GM23338 (cell line): ENCODE measurements at places on chromosomes 7 and 10.

GRCh38 chr10:62620491-62620890 is 184.0 kb upstream of the ADO start:
- DNase-seq: no peak

DNA sequence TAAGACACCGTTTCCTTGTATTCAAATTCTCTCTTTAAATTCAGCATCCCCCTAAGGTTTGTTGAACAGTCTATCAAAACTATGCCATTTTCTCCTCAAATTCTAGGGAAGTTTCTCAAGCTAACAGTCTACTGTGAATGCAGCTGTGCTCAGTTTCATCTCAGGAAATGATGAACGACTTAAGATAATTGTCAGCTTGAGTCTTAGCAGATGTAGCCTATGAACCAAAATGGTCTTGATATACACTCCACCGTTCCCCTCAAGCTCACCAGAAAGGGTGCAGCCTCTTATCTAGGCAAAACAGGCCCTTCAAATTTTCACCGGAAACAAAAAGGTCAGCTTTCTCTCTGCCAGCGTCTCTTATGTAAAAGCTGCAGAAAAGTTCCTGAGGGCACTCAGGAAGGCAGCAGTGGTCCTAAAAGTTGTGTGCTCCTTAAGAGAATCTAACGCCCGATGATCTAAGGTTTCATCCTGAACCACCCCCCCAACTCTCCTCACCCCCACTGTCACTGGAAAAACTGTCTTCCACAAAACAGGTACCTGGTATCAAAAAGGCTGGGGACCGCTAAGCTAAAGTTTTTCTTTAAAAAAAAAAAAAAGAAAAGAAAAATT is 2.1 kb downstream of the DNAJC9 start:
- no peak for DNase-seq

GRCh38 chr7:127890726-127891125 is 140.5 kb downstream of the LRRC4 start:
- DNase-seq: no peak

- DNase-seq: no peak
Measured at GRCh38 chr10:88027570-88027969, 164.1 kb downstream of the PTEN start.

DNA sequence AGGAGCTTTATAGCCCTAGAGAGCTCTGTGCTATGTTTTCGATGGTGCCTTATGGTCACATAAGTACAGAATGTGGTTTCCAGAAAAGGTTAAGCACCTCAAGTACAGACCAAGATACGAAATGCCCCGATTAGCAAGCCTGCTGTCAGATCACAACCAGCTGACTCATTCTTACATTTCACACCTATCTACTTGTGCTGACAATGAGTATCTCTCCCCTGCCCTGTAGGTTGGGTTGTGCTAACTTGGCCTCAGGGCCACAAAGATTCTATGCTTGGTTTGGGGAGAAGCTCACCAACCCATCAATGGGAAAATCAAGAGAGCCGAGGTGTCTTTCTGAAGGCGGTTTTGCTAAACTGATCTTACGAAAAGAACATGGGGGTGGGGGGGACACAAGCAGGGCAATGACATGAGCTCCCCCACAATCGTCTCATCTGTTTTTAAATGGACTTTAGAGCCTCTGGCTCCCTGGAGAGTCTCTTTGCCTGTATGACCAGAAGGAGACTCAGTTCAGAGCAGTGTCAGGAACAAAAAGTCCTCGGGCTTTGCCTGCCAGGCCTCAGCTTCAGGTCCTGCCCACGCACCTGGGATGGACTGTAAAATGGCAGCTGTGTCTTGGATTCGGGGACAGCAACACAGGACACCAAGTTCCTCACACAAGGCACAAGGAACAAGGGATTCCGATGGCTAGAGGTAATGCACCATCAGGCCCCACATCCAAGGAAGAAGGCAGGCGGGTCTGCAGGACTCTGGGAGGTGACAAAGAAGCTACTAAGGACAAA is 55.1 kb downstream of the FAM53B start:
- no peak for DNase-seq

DNA sequence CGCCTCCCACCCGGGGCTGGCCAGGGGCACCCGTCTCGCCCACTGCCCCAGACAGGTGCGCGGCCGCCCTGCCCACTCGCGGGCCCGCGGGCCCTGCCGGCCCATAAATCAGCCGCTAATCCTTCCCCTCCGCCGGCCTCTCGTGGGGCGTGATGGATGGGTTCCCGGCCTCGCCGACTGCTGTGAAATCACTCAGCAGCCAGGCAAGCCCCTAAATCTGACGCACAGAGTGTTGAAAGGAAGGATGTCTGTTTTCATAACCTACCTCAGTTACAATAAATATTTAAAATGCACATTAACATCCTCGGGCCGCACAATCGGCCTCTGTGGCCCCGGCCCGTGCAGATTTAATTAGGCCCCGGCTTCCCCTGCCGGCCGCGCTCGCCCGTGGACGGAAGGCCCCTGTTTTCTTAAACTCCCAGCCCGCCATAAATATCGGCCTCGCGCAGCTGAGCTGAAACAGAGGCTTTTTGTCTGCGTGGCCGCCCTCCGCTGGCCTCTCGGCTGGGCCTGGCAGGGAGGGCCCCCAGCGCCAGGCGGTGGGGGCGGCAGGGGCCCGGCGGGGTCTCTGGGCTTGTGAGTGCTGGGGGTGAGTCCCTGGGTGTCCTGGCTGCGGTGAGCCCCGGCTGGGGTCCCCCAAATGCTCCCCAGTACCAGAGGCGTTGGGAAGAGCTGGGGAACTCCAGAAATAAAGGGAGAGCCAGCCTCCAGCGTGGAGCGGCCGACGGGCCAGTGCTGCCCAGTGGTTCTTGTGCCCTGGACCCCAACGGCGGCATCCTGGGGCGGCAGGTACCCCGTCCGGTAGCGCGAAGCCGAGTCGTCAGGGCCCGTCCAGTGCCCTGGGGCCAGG is 90.7 kb downstream of the UNCX start:
- no peak for DNase-seq

GRCh38 chr10:49622426-49623425 is 8.9 kb downstream of the CHAT start:
- no peak for DNase-seq

GRCh38 chr7:95520136-95520535 is 34.4 kb downstream of the ASB4 start:
- no peak for DNase-seq

DNA sequence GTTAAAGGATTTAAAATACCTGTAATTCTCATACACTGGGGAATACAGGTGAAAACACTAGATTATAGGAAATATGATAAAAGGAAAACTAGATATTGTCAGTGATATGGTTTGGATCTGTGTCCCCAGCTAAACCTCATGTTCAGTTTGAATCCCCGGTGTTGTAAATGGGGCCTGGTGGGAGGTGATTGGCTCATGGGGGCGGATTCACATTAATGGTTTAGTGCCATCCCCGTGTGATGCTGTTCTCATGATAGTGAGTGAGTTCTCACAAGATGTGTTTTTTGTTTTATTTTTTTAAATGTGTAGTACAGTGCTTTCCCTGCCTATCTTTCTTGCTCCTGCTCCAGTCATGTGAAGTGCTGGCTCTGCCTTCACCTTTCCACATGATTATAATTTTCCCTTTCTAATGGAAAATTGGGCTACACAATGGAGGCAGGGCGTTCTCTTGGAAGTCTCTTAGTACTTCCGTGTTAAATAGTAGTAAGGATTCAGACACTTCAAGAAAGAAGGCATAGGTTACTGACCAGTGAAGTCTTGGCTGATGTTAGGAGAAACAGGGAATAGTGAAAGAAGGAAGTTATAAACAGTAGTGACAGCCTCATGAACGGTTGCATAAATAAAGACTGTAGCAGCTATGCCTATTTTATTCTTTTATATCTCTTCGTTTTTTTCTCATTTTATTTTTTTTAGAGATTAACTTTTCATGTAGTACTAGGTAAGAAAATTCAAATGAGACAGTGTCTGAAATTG is 386.4 kb downstream of the SUGCT start:
- DNase-seq: no peak

DNA sequence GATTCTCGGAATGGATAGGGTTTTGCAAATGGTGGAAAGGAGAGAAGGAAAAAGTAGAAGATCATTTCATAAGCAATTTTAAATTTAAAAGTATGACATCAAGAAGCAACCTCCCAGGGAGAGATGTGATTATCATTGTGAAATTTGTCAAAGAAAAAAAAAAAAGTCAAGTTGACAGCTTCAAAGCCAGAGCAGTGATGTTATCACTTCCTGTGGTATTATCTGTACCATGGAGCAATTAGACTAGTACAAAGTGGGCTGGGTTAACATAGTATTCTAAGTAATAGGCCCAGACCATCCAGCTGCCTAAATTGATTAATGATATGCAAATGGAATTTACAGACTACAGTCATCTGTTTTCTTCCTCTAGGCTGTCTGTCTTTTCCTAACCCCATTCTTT is 84.0 kb upstream of the NPY start:
- DNase-seq: no peak

GRCh38 chr10:130025326-130025725 is 61.3 kb upstream of the EBF3 start:
- no peak for DNase-seq

DNA sequence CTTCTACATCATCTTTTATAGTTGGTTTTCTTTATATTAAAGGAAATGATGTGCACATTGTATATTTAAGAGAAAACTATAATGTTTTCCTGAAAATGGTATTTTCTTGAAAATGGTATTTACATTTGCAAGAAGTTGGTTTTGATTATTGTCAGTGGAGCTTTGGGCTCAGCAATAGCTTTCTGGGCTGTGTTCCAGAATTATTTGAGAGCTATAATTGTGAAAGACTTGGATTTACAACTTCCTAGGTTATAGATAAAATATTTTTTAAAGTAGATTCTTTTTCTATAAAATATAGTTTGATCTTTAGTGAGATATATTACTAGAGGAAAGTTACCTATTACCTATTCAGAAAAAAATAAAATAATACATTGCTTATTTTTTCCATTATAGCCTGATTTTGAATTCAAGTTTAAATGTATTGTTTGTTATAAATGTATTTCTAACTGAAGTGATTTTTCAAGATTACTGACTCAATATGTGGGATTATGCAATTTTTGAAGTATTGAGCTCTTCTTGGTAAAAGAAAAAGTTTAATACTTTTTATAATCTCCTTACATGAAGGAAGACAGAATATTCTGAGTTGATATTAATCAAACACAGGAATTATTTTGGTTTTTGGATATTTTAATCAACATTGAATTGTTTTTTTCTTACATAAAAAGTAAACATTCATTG is 20.2 kb downstream of the GNAI1 start:
- DNase-seq: no peak

DNA sequence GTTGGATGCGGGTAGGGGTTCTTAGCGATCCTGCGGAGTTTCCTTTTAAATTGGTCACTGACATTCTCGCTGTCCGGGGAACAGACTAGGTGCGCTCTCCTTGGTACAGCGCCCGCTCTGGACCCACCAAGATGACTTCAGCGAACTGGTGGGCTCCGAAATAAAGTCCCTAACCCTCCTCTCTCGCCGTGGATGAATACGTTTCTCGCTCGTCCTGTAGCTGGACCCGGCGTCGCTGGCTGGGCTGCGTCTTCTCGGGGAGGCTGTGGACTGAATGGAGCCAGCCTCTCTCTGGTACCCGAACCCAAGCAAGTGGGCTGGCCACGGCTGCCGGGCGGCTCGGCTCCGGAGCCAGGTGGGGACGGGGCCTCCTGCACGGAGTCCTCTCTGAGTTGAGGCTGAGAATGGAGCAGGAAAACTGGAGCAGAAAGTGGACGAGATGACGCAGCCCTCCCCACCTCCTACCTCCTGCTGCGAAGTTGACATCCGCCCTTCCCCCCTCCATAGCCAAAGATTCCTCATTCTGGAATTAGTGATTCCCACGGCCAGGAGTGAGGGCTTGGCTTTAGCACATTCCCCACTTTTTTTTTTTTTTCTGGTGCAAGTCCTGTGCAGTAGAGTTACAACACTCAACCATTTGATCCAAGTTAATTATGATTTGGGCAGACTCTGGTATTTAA is 1.5 kb downstream of the UNC5B start:
- DNase-seq: peak; percentile 79

DNA sequence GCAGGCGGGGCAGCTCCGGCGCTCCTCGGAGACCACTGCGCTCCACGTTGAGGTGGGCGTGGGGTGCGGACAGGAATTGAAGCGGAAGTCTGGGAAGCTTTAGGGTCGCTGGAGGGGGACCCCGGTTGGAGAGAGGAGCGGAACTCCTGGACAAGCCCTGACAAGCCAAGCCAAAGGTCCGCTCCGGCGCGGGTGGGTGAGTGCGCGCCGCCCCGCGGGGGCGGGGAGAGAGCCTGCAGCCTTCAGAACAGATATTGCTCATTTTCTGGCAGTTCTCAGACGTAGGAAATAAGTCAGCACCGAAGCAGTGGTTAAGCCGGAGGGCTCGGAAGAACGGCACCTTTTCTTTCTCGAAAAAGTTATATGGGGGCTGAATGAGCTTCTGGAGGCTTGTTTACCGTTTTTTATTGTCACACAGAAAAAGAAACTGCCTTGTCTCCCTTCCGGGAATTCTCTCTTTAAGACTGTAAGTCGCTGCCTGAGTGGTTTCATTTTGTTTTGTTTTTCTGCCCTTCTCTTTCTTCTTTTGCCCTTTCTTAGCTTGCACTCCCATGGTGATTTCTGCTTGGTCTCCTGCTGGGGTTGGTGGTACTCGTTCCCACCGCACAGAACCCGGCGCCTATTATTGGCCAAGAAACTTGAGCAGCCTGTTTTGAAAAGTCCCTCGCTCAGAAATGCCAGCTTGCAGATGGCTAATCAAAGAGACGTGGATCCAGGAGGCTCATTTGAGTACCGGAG is 732 bp downstream of the FAS start:
- DNase-seq: peak; percentile 74

DNA sequence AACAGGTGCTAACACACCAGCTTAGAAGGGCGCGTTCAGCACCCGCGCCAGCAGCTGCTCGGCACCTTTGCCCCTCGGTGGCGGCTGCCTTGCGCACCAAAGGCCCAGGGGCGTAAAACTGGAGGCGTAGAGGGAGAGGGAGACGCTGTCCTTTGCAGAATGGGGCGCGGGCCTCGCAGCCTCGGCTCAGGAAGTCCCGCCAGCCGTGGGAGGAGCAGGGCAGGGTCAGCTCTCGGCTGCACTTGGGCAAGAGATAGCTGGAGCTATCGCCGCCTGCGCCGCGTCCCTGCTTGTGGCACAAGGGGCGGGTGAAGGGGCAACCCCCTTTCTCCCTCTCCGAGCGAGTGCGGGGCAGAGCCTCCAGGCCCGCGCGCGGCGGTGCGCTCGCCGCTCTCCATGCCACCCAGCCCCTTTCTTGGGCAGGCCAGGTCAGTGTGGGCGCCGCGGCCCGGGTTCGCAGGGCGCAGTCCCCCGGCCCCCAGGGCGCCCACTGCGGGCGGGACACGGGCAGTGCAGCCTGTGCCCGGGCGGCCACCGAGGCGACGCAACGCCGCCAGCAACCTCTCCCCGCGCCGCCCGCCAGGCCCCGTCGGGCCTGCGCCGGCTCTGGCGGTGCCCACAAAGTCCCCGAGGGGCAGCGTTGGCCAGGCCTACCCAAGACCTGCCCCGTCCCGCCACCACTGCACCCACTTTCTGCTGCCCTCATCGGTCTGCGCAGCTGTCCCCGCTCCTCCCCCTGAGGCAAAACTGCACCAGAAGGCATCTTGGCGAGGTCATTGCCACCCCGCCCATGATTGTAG is 4.1 kb downstream of the NEUROD6 start:
- peak; percentile 65 for DNase-seq

DNA sequence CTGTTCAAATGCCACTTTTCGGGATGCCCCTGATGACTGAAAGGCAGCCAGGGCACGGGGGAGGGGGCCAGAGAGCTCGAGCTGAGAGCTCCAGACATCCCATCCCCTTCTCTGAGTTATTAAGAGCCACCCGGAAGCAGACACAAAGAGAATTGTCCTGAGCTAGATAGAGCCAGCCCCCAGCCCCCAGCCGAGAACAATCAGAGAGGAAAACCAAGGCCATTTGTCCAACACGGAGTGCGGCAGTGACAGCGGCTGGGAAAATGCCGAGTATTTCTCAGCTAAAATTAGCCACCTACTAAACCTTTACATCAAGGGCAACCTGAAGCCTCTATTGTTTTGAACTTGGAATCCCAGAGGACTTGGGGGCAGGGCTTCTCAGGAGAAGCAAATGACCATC is 51.0 kb downstream of the UNC5B start:
- peak; percentile 41 for DNase-seq
